Fibroblast of upper back skin (primary cell): ENCODE measurements at places on chromosomes 5 and 9.

- no peak for DNase-seq
Observed at GRCh38 chr9:132572921-132573320, 9.5 kb upstream of the BARHL1 start.

- DNase-seq = no peak
Observed at GRCh38 chr5:67306965-67307607, 110.5 kb upstream of the CD180 start.

DNA sequence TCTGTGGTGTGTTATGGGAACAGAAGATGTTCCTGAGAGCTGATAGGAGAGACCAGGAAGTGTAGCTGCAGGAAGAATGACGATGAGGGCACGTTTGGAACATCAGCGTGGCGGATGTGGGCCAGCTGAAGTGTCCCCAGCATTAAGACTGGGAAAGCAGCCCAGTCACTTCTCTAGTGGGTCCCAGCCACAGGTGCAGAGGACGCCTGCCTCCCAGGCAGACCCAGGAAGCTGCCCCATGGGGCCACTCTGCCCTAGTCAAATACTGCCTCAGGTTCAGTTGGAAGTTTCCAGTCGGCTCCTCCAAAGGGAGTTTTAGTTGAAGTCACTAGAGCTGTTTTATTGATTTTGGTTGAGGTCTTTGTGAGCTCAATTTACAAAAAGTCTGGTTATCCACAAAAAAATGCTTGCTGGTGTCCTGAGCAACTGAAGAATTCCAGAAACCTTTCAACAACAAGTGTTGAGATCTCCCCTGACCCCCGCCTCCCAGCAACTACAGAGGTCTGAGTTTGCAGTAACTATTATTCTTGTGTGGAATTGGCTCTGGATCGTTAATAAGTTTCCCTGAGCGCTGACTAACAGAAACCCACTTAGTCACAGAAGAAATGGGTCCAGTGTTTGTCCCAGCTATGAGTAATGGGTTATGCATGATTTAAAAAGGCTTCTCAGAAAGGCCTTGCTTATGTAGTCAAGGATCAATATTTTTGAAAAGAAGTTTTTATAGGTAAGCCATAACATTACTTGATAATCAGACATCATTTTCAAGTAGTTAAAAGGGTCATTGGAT, 294.1 kb downstream of the FANCC start:
- DNase-seq = peak; percentile 87

DNA sequence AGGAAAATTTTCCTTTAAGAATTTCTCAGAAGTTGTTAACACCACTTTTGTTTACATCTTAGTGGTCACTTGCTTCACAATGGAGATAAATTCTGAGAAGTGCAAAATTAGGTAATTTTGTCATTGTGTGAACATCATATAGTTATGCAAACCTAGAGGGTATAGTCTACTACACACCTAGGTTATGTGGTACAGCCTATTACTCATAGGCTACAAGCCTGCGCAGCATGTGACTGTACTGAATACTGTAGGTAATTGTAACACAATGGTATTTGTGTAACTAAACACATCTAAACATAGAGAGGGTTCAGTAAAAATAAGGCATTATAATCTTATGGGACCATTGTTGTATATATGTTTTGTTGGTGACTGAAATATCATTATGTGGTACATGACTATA, 388.7 kb upstream of the POU5F2 start:
- DNase-seq = no peak

- DNase-seq = no peak
Observed at GRCh38 chr5:75460532-75460931, 50.9 kb downstream of the CERT1 start.

GRCh38 chr5:32018476-32019436, 155.4 kb downstream of the GOLPH3 start:
- DNase-seq = no peak

GRCh38 chr5:1769017-1769640, 30.5 kb downstream of the MRPL36 start:
- DNase-seq = no peak

GRCh38 chr5:138274189-138274853, at the start of gene GFRA3:
Gene GFRA3 (minus strand): TSS chr5:138274621. CDS start chr5:138274424, 197 bp downstream.
- DNase-seq = no peak

- peak; percentile 12 for DNase-seq
Observed at GRCh38 chr9:97109194-97109811, 70.4 kb upstream of the CTSV start.

DNA sequence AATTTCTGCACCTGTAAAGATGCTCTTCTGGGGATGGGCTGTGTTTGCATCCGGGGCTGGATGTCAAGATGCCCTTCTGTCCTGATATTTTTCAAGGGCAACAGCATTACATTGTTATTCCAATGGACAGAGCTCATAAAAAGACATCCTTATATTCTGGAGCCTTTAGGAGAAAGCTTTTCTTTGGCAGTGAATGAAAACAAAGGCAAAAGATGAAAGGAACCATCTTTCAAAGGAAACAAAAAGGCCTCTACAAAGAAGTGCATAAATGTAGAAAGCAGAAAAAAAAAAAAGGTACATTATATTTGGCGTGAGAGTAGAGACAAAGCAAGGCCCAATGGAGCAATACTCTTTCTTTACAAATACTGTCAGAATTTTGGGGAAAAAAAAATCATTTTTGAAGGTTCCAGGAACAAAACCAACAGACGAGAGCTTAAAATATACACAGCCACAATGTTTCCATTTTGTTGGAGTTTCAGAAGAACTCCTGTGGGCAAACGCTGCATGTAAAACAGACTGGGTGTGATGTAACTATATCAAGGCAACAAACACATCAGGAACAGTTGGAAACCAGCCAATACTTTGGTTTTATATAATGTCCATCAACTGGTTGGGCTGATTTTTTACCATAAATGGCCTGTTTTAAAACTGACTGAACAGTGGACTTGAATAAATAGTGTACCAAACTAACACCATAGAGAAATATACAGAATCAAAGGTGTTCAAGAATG, 885.6 kb upstream of the DMAC1 start:
- peak; percentile 22 for DNase-seq

DNA sequence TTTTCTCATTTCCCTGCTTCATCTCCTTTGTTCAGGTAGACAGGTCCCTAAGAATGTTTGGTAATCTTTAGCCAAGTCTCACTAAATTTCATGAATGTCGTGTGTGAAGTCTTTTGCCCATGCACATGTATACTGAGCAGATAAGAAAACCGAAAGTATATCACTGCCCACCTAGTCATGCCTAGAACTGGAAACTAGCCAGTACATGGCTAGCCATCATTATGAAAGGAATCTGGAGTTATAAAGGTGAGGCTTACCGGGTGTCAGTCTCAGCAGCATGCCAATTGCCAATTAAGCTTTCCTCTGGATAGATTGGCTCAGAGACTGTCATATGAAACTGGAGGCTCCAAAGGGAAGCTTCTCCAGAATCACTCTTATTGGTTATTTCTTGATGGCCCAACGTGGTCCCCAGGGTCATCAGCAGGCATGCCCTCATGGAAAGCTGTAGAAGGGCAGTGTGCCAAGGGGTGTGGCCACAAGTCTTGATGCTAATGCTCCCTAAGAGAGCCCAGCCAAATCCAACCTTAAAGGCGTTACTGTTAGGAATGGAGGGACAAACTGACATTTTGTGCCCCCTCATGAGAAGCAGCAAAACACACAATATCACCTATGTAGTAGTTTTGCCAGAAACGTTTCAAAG, 307.3 kb upstream of the PIK3R1 start:
- no peak for DNase-seq

- no peak for DNase-seq
Observed at GRCh38 chr5:67426961-67427849, 230.6 kb upstream of the CD180 start.

DNA sequence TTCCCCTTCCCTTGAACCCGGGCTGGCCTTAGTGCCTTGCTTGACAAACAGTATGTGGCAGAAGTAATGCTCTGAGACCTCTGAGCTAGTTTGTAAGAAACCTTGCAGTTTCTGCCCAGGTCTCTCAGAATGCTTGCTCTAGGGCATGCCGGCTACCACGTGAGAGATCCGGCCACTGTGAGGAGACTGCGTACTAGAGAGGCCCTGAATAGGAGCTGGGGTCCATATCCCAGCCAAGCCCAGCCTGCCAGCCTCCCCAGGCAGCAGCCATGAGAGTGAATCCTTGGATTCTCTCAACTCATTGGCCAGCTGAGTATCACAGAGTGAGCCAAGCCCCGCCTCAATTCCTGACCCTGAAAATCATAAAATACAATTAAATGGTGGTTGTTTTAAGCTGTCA, 16.0 kb upstream of the COL15A1 start:
- no peak for DNase-seq

DNA sequence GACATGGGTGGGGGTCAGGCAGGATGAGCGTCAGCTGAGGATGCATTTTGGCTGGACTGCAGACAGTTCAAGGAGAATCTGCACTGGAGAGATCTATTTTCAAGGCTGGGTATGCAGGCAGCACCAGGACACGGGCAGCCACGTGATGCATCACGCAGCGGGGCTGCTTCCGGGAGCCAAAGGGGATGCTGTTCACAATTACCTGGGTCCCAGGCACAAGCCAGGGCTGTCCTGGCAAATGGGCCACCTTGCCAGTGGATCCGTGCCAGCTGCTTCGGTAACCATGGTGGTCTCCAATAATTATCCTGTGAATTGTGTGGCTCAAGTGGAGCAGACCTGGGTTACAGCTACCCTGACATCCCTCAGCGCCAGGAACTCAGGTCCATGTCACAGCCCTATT, 17.5 kb downstream of the DBH start:
- DNase-seq = no peak
